ENCODE measurements at places on chromosomes 6 and 20. TPM values are rescaled to one million over a fixed set of nuclear protein-coding genes. Genes with fewer than 3 reads are reported as not detected.

- no peak for DNase-seq
- no peak overlapping the region for H3K27ac ChIP-seq
- no peaks in the 10 kb centered on the region for H3K4me1 ChIP-seq
- H3K27me3 ChIP-seq: no peaks in the 10 kb centered on the region
Measured at GRCh38 chr6:156974830-156975261, 197.7 kb downstream of the ARID1B start.

DNA sequence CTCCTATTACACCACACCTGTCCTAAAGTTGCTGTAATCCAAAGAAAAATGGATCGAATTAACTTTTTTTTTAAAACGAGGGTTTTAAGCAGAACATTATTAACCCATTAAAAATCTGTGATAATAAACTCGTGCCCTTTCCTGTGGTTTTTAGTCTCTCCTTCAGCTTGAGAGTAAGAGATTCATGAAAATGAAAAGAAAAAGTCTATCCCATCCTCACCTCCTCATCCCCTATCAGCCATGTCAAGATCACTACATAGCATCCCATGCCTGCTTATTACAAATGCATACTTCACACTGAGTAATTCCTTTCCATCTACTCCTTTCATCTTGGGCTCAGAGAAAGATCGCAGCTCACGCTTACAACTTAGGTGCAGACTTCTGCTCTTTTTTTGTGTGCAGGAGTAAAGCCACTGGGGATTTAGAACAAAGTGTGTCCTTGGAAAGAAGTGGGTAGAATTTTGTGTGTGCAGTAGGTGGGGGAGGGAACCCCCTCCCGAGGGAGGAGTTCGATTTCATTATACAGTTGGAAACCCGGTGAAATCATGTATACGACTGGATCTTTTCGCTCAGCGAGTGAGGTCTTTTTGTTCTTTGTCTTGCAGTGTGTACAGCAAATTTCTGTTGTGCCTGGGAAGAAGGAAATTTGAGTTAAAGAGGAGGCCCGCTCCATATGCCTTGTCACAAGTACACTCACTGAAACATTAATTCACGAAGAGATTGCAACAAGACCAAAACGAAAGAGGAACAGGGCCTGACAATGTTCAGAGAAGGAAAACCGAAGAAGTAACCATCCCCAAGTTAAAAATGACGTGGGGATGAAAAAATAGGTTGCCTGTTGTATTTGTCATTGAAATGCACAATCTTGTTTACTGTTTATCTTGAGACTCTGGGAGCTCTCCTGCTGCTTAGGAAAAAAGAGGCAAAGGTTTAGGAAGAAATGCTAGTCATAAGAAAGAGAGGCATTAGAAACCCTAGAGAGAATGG, 146.5 kb upstream of the ZNF217 start:
- H3K4me1 ChIP-seq: peaks cover 49% of the 10 kb centered on the region
- no peaks in the 10 kb centered on the region for H3K27me3 ChIP-seq
- H3K27ac ChIP-seq: peak overlapping the region; percentile 94
- H3K4me3 ChIP-seq: peak overlapping the region; percentile 12
- DNase-seq: peak; percentile 68

DNA sequence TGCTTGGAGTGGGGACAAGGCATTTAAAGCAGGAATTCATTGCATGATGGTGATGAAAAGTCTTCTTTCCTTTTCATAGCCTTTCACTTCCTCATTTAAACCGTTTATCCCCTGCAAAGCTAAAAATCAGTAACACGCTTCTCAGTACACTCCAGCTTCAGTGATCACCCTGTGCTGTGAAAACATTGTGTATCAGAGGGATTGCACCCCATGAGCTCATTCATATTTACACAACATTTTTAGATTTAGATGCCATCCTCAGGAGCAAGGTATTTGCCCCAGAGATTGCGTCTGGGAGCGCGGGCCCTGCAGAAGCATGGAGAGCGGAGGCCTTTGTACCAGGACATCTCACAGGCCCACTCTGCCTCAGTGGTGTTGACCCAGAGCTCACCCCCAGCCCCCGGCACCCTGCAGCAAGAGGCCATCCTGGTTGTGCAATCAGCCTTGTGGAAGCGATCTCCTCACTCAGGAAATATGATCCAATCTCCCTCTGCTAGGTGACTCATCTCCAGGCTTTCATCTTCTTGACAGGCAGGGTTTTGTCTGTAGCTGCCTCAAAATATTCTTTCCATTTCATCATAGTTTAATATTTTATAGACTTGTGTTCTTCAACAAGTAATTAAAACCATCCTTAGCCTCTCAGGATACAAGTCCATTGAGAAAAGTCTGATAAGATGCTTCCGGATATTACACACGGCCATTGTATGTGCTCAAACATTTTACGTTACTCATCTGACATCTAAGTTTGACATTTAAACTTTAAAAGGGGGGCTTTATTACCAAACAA, 38.9 kb upstream of the THBS2 start:
- H3K36me3 ChIP-seq: no peaks in the 10 kb centered on the region
- no peak overlapping the region for H3K4me3 ChIP-seq
- DNase-seq: no peak
- peaks cover 3% of the 10 kb centered on the region for H3K27me3 ChIP-seq

DNA sequence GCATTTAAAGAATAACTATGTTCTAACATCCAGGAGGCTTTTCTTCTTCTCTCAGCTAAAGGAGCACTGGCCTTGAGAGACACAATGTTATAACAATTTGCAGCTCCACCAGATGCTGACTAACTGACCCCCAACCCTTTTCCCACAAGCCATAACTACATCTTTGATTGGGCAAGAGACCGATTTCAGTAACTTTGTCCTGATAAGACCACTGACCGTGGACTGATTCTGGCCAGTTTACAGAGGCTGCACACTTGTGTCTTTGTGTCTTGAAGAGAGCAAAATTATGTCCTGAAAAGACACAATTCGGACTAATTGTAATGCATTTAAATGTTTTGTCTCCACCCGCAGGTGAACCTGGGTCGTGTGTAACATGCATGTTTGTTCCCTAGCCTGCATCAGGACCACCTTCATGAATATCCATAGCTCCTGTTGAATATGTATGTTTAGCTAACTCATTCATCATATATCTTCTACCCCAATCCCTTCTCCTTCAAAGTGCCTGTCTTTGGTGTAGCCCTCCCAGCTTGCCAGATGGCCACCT, 22.3 kb downstream of the ABRACL start:
- H3K4me3 ChIP-seq: no peak overlapping the region
- no peak for DNase-seq

DNA sequence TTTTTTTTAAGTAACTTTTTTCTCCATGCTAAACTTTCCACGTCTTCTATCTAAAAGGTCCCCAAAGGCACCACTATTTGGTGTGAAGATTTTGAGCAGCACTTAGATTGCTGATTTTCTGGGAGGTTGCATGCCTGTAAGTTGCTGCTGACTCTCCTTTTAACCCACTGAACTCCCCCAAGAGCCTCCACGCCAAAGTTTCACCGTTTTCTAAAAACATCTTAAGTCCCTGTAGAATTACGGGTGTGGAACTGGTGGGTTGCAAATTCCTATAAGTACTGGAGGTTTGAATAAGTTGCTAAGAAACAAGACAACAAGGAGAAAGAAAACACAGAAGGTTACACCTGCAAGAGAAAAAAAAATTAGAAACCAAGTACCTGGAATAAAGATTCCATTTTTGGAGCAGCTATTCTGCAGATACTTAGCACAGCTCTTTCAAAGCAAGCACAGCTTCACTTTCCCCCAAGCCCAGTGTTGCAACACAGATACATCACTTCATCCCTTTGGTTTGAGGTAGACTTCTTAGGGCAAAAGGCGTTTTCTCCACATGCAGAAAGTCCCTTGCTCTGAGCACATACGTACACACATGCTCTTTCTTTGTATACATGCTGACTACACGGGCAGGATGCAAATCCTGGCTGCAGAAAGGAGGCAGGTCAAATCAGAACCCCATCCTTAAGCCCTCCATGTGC, 5.0 kb downstream of the JAG1 start:
- H3K4me3 ChIP-seq: no peak overlapping the region
- no peaks in the 10 kb centered on the region for H3K27me3 ChIP-seq
- no peak for DNase-seq
- H3K4me1 ChIP-seq: peaks cover 24% of the 10 kb centered on the region
- H3K27ac ChIP-seq: no peak overlapping the region

- H3K4me3 ChIP-seq: no peak overlapping the region
- no peaks in the 10 kb centered on the region for H3K4me1 ChIP-seq
- H3K36me3 ChIP-seq: no peaks in the 10 kb centered on the region
- no peak for DNase-seq
Measured at GRCh38 chr6:142507065-142507464, 205.3 kb downstream of the ADGRG6 start.

DNA sequence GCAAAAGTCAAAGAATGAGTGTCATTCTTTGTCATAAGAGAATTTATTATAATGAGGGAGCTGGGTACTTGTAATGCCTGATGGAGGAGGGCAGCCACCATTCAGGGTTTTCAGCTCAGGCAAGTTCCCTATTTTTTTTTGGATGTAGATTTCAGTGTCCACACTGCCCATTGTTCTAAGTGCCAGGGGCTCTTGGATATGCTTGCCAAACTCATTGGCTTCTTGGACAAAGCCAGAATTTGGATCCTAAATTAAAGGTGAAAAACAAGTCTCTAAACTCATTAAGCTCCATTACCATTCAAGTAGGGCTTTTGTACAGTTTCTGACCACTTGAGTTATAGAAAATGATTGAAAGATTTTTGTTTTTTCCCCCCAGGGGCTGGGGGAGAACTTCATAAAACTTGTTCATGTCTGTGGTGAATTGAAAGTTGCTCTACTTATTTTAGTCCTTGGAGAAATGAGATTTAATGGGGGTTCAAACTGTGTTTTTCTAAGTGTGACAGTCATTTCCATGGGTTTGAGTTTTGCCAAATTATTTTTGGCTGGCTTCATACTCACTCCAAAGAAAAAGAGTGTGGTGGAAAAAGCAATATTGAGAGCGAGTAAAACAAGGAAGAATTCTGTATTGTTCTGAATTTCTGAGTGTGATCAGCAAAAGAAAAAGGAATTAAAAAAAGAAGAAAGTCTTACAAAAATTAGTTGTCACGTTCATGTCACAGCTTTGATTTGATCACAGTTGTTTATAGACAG, 46.0 kb downstream of the TIAM2 start:
- no peak overlapping the region for H3K4me3 ChIP-seq
- no peak overlapping the region for H3K27ac ChIP-seq
- peaks cover 3% of the 10 kb centered on the region for H3K4me1 ChIP-seq
- DNase-seq: no peak

GRCh38 chr20:48597521-48598302, 230.1 kb downstream of the PREX1 start:
- no peak overlapping the region for H3K27ac ChIP-seq
- H3K27me3 ChIP-seq: no peaks in the 10 kb centered on the region
- no peaks in the 10 kb centered on the region for H3K36me3 ChIP-seq
- H3K4me3 ChIP-seq: no peak overlapping the region
- H3K4me1 ChIP-seq: no peaks in the 10 kb centered on the region

DNA sequence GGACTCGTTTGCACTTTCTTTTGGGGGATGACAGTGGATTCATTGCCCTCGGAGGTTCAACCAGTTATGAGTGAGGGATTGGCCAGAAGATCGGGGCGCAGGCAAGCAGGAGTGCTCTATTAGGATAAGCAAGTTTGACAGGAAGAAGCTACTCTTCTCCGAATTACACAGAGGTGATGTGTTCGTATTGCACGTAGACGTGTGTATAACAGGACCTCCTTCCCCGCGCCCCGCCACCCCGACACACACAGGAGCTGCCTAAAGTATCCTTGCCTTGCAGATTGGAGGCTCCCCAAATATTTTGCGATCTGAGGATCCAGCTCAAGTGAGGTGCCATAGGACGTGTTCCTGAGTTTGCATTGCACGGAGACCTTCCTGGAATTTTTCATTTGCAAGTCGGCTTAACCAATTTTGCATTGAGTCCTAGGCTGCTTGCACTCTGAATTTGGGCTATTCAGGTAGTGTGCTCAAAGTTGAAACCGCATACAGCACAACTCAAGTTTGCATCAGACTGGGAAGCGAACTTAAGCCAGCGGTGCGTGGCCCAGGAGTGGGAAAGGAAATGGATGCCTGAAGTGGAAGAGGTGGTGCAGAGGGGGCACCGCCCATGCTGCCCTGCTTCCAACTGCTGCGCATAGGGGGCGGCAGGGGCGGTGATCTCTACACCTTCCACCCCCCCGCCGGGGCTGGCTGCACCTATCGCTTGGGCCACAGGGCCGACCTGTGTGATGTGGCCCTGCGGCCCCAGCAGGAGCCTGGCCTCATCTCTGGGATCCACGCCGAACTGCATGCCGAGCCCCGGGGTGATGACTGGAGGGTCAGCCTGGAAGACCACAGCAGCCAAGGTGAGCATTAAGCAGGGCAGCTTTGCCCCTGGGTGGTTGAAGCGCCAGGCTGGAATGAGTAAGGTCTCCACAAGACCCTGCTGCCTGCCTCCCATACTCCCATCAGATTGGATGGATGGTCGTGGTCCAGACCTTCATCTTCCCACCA, 770 bp downstream of the TCF19 start:
- no peaks in the 10 kb centered on the region for H3K27me3 ChIP-seq
- H3K36me3 ChIP-seq: peaks cover 9% of the 10 kb centered on the region
- H3K27ac ChIP-seq: no peak overlapping the region
- H3K4me1 ChIP-seq: peaks cover 12% of the 10 kb centered on the region
- no peak for DNase-seq

- no peaks in the 10 kb centered on the region for H3K36me3 ChIP-seq
- DNase-seq: no peak
- no peaks in the 10 kb centered on the region for H3K4me1 ChIP-seq
- no peaks in the 10 kb centered on the region for H3K27me3 ChIP-seq
Measured at GRCh38 chr20:58012731-58013510, 215.5 kb downstream of the ANKRD60 start.

DNA sequence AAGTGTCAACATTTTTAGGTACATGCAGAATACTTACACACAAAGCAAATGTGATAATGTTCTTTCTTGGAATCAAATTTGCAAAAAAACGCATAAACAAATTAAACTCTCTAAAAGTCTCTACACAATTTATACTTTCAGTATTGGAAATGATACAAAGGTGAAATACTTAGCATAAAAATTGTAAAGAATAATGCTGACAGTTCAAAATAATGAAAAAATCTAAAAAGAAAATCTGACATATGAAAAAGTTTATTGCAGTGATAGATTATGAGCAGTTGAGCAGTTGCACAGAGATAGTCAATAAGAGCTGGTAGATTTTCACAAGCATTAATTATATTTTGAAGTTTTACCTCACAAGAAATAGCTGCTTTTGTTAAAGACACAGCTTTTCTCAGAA, 1176.4 kb upstream of the EYS start:
- no peak for DNase-seq
- H3K4me3 ChIP-seq: no peak overlapping the region
- H3K36me3 ChIP-seq: no peaks in the 10 kb centered on the region
- H3K4me1 ChIP-seq: no peaks in the 10 kb centered on the region
- no peaks in the 10 kb centered on the region for H3K27me3 ChIP-seq

LY86 gene
- polyA plus RNA-seq: 3.5 TPM

PGBD1 gene
- 5.0 TPM for polyA plus RNA-seq

HLA-DQA2 gene
- 1.8 TPM for polyA plus RNA-seq

MATN4 gene
- polyA plus RNA-seq: not detected

GHRH gene
- 0.79 TPM for polyA plus RNA-seq

RBPJL gene
- polyA plus RNA-seq: not detected

C6orf58 gene
- 0.12 TPM for polyA plus RNA-seq

SIRPB1 gene
- polyA plus RNA-seq: 1.6 TPM

ATG5 gene
- polyA plus RNA-seq: 33.0 TPM

MCHR2 gene
- polyA plus RNA-seq: 0.04 TPM

COL21A1 gene
- polyA plus RNA-seq: 9.9 TPM

MOXD1 gene
- polyA plus RNA-seq: 13.6 TPM

RIMS1 gene
- polyA plus RNA-seq: 4.2 TPM

SLC2A10 gene
- polyA plus RNA-seq: 13.0 TPM

FKBP1C gene
- polyA plus RNA-seq: 1.2 TPM
